ENCODE measurements at places on chromosomes 6 and 20.

GRCh38 chr6:113599444-113599843, 257.7 kb upstream of the MARCKS start:
- peak; percentile 14 for DNase-seq

DNA sequence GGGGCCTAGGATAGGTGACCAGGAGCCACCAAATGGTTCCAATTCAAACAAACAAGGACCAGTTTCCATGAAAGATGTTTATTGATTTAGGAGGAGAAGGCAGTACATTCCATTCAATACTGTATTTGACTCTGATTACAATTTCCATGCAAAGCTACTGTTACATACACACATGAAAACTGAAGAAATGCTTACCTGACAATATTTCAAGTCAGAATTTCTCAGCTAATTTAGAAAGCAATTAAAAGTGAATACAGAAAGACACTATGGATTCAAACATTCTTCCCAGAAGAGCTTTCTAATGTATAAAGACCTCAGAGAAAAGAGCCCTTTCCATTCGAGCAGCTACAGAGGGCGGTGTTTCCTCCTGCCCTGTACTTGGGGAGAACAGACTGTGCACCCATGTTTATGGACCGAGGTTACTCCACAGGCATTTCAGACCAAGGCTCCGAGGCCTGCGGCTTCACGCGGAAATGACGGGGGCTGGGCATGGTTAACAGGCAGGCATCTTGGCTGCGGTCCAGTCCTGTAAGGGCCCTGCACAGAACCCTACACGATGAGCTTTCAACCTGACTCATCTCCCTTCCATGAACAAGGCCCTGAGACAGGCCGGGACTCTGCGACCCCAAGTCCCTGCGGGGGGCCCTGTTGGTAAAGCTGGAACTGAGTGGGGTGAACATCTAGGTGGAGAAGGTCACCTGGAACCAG, 25.7 kb upstream of the TCFL5 start:
- DNase-seq, result peak; percentile 88

GRCh38 chr6:56299916-56300315, 52.5 kb upstream of the COL21A1 start:
- no peak for DNase-seq

GRCh38 chr6:79421707-79422484, 115.3 kb downstream of the LCA5 start:
- peak; percentile 90 for DNase-seq

- no peak for DNase-seq
These were observed 133.8 kb downstream of the CLIC5 start for GRCh38 chr6:45881705-45882467.

DNA sequence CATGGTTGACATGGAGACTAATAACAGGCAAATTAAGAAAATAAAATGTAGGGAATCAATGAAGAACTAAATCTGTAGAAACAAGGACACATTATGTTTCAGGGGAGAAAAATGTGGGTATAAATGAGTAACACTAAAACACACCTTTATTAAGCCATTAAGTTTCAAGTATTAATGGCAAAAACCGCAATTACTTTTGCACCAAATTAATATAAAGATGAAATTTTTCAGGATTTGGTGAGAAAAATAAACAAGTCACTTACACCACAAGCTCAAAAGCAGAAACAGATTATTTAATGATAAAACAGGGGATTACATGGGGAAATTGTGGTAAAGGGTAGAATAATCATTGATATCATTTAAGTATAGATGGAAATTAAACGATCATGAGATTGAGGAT, 793.8 kb upstream of the FLRT3 start:
- no peak for DNase-seq

DNA sequence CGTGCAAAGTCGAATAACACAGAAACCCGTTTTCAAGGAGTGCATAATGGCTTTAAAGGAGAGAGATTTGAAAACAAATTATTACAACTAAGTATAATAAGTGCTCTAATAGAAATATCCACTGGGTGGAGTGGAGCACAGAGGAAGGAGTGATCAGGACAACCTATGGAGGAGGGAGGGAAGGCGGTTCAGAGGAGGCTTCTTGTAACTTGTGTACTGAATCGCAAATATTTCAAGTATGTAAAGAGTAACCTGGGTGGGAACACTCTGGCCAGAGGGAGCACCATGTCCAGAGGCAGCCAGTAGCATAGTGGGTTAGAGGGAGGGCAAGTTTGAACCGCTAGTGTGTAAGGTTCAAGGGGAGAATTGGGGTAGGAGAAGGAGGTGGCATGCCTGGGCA, 21.6 kb upstream of the TNFAIP3 start:
- no peak for DNase-seq

DNA sequence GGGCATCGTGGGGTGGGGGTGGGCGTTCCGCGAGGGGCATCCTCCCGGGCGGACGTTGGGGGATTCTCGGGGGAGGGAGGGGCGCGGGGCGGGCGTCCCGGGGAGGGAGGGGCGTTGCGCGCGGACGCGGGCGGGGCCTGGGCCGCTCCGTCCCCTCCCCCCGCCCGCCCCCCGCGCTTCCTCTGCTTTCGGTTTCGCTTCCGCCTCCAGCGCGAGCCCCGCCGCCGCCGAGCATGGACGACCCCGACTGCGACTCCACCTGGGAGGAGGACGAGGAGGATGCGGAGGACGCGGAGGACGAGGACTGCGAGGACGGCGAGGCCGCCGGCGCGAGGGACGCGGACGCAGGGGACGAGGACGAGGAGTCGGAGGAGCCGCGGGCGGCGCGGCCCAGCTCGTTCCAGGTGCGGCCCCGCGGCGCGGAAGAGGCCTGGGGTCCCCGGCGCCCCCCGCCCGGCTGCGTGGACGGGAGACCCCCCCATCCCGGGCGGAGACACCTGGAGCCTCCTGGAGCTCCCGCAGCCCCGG, at the start of gene OGFR:
Gene OGFR, plus strand, starts transcription at position 209 of the 528 bp plus-strand sequence. Its CDS starts 25 bp downstream, at position 234.
- peak; percentile 41 for DNase-seq
